ENCODE measurements at places on chromosomes 6 and 20. TPM values are rescaled to one million over a fixed set of nuclear protein-coding genes. Genes with fewer than 3 reads are reported as not detected.

Gene ARMC12
- 0.39 TPM for total RNA-seq

Gene COQ3
- 5.0 TPM for total RNA-seq

Gene CYP39A1
- total RNA-seq: 8.4 TPM

Gene DDX43
- 2.8 TPM for total RNA-seq

Gene TUBB1
- not detected for total RNA-seq

Gene NKAIN4
- not detected for total RNA-seq

Gene GLO1
- total RNA-seq: 135 TPM

Gene FAM83D
- 12.8 TPM for total RNA-seq

Gene WFDC12
- total RNA-seq: not detected

Gene CGA
- total RNA-seq: not detected

Gene MCHR2
- not detected for total RNA-seq

Gene OTOR
- not detected for total RNA-seq

Gene MRPL14
- total RNA-seq: 56.1 TPM

Gene TFEB
- 4.4 TPM for total RNA-seq

Gene BTN1A1
- not detected for total RNA-seq

Gene MYT1
- total RNA-seq: not detected

Gene RAB22A
- 35.4 TPM for total RNA-seq

Gene GMEB2
- 9.0 TPM for total RNA-seq

Gene ABHD16B
- not detected for total RNA-seq

Gene CST4
- not detected for total RNA-seq

Gene RRAGD
- 8.5 TPM for total RNA-seq

Gene KIF6
- total RNA-seq: 0.78 TPM

Gene THBS2
- 121 TPM for total RNA-seq

Gene ULBP1
- total RNA-seq: 0.52 TPM

Gene MEP1A
- not detected for total RNA-seq

Gene CST1
- not detected for total RNA-seq

Gene ENPP1
- total RNA-seq: 68.5 TPM

Gene CYB5R4
- total RNA-seq: 8.6 TPM

Gene CST3
- 120 TPM for total RNA-seq

Gene HDAC2
- total RNA-seq: 51.4 TPM

Gene NNAT
- 0.13 TPM for total RNA-seq

Gene SLC17A2
- total RNA-seq: not detected

Gene MICB
- 6.5 TPM for total RNA-seq

Gene GPLD1
- total RNA-seq: 2.2 TPM

Gene GPX5
- total RNA-seq: not detected

Gene FRK
- total RNA-seq: 1.0 TPM

Gene SLPI
- total RNA-seq: 11.7 TPM

Gene CST2
- not detected for total RNA-seq

All from articular chondrocyte of knee joint (primary cell).